ENCODE measurements at places on chromosomes 7 and 10.

DNA sequence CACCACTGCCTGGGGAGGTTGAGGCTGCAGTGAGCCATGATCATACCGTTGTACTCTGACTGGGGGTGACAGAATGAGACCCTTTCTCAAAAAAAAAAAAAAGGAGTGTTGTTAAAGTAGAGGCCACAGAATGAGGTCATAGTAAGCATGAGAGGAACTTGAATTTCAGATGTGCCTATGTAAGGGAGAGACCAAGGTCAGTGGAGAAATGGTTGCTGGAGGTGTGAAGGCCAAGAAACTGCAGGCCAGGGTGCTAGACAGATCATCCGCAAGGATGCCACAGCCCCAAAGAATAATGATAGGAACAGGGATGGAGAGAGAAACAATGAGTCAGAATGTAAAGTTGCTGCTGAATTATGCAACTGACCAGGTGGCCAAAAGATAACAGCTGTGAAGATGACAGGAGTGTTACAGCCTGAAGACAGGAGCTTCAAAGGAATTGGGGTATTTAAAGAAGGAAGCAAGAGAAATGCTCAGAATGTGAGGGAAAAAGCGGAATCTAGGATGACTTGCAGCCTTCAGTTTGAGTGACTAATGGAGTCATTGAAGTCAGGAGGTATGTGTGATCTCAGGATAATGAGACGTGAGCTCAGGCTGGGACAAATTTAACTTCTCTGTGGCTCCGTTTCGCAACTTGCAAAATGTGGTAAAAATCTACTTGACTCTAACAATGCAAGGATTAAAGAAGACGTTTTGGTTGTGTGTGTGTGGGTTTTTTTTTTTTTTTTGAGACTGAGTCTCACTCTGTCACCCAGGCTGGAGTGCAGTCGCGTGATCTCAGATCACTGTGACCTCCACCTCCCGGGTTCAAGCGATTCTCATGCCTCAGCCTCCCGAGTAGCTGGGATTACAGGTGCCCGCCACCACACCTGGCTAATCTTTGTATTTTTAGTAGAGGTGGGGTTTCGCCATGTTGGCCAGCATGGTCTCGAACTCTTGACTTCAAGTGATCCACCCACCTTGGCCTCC, 22.2 kb downstream of the TYW1B start:
- no peak for DNase-seq

GRCh38 chr7:103524042-103524907, 78.3 kb upstream of the SLC26A5 start:
- DNase-seq: peak; percentile 64

DNA sequence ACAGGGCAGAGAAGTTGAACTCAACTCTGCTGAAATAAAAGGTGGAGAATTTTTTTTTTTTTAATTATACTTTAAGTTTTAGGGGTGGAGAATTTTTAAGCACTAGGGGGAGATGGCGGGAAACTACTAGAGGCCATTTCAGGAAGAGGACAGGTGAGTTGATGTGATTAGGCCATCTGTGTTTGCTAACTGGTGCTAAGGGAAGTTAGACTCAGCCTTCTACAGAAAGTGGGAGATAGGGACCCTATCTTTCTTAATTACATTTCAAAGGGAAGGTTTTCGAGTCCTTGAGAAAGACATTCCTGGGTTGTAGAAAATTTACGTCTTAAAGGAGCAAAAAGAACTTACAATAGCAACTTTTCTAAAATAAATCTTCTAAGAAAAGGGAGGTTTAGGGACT, 124.8 kb downstream of the LHFPL3 start:
- DNase-seq: no peak

DNA sequence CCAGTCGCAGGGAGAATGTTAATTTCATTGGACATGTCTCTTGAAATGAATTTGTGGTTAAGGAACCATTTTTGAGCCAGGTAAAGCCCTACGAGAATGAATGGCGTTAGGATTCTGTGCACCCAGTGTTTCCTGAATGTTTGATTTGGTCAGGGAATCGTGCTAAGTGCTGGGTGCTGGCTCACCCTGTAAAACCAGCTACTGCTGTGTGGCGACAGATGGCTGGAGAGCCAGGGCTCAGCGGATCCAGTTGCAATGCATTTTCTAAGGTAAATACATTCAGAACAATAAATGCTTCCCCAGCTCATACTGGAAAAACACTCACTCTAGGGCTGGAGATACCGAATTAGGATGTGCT, 355.5 kb downstream of the GLRX3 start:
- no peak for DNase-seq

GRCh38 chr10:78565841-78566240, 502.9 kb upstream of the ZMIZ1 start:
- no peak for DNase-seq
